ENCODE measurements at places on chromosomes 6 and 20. TPM values are rescaled to one million over a fixed set of nuclear protein-coding genes. Genes with fewer than 3 reads are reported as not detected.

- no peak for DNase-seq
These were observed 6.8 kb downstream of the C6orf52 start for GRCh38 chr6:10687582-10687981.

The IER3 gene
- 297 TPM for total RNA-seq

The NMBR gene
- not detected for total RNA-seq

DNA sequence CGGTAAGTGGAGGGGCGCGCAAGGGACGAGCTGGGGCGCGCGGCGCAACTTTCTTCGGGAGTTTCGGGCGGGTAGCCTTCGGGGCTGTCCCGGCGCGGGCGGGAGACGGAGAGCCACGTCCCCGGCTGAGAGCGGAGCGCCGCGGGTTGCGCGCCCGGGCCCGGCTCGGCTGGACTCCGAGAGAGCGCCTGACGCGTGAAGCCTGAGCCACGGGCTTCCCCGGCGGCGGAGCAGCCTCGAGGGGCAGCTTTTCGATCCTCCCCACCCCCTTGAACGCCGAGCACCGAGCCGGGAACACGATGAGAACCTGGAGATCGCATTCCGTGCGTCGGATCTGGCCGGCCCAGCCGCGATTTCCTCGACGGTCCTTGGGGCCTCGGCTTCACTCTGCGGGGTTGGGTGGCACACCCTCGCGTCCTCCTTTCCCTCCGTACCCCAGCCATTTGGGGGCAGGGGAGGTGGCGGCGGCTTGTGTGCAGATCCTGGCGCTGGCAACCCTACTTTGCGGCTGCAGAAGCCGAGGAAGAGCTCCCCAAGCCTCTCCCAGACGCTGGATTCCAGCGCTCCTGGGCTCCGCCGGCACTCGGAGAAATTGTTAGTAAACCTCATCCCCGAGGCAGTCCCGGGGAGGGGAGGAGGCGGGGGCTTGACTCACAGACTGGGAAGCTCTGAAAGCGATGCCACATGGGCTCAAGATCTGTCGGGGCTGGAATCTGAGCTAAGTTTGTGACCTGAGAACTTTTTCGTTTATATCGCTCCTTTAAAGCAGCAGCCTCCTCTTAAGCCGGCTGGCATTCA, 572 bp downstream of the DSE start:
- DNase-seq: peak; percentile 37

GRCh38 chr6:43334466-43335095, 26.0 kb upstream of the CRIP3 start:
- peak; percentile 52 for DNase-seq

DNA sequence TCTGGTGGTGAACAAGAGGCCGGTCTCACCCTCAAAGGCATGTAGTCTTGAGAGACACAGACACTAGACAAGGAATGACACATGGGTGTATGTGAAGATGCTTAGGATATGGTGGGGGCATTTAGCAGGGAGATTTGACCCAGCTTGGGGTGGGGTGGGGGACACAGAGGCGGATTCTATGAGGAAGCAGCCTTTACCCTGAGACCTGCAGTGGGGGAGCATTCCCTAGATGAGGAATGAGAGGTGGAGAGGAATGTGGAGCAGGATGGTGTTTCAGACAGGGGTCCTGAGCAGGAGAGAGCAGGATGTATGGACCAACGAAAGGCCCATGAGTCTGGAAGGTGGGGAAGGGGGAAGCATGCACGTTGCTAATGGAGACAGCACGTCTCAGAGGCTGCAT, 57.8 kb downstream of the PHACTR3 start:
- DNase-seq: no peak
